ENCODE measurements at places on chromosomes 2 and 18.

DNA sequence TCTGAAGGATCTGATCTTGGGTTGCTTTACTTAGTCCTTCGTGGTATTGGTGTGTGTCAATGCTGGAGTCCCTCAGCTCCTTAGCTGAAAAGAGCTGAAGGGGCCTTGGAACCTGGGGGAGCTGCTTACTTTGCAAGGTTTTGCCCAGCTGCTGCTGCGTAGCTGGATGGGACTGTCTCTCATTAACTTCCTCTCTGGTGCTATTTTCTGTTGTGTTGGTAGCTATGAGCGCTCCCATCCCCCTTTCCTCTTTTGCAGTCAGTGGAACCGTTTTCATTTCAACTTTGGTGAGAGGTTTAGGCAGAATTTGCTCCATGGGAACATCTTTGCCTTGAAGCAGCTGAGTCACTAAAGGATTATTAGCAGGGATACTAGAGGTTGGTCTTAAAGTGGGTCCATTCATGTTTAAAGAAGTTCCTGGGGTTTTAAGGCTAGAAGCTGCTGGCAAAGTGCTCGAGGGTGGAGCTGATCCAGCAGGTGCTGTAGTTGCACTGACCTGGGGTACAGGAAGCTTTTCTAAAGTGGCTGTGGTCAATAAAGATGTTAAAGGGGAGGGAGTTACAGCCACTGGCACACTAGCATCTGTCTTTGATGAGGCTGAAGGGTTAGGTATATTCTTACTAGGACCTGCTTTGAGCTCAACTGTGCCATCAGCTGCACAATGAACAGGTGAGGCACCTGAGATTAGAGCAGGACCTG, 69.9 kb upstream of the DTNB start:
- DNase-seq: no peak

DNA sequence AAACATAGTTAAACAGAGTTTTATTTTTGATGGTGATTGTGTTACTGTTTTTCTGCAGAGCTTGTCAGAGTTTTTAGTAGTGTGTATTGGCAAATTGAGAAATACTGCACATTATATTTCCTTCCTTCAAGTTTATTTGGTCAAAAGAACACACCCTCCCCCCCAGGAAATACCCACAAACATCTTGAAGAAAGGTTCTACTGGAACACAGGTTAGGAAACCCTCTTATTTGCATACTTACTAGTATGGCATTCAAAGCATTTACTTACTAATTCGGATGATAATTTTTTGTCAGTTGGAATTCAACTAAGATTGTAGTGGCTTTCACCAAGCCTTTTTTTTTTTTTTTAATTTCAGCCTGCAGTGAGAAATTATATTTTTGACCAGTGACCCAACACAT, 9.1 kb downstream of the CAB39 start:
- DNase-seq: no peak

DNA sequence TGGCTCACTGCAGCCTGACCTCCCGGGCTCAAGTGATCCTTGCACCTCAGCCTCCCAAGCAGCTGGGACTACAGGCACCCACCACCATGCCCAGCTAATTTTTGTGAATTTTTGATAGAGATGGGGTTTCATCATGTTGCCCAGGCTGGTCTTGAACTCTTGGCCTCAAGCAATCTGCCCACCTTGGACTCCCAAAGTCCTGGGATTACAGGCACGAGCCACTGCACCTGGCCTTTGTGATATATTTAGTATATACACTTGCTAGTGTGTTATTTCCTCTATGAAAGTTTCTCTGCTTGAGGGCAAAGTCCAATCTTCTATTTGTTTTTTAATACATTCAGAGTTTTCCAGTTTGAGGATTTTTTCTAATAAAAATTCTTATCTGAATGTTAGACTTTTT, 119.3 kb downstream of the GALNT3 start:
- DNase-seq: no peak

GRCh38 chr2:114368705-114369104, 73.7 kb upstream of the DPP10 start:
- no peak for DNase-seq

- DNase-seq: no peak
Observed at GRCh38 chr2:207285473-207285815, 119.7 kb upstream of the KLF7 start.

DNA sequence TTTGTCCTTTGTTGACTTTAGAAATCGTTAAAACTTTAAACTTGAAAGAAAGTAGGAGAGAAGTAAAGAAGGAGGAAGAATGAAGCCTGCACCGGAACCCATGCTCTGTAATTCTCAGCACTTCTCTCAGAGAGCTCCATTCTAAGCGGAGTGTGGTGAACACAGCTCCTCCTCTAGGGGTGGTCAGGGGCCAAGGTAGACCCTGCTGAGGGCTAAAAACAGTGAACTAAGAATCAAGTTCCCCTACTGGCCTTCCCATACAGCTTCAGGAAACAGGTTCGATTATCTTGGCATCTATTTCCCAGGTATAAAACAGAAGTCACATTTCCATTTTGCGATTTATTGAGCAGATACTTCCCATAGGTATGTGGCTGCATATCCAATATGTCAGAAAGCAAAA, 92.7 kb upstream of the ASAP2 start:
- no peak for DNase-seq

- no peak for DNase-seq
Observed at GRCh38 chr18:73645160-73645715, 502.4 kb downstream of the FBXO15 start.

DNA sequence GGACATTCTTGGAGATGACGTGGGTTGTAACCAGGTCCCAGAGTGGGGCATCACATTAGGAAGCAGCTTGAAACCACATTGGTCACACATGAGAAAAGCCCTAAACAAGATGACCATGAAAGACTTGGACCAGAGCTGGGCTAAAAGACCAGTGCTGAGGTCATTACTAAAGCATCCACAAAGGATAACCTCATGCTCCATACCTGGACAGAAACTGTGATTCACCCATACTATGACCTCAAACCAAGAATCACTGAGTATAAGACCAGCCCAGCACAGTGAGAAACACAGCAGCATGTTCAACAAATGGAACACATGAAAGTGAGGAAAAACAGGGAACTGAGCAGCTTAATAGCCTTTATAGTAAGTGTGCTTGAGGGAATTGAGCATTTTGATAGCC, 635.5 kb upstream of the NETO1 start:
- DNase-seq: no peak

GRCh38 chr2:119548516-119549120, 4.4 kb downstream of the CFAP221 start:
- DNase-seq: no peak

- DNase-seq: no peak
Observed at GRCh38 chr2:54624591-54625071, 98.8 kb upstream of the EML6 start.

- no peak for DNase-seq
Observed at GRCh38 chr2:62473246-62473827, 32.7 kb downstream of the TMEM17 start.

DNA sequence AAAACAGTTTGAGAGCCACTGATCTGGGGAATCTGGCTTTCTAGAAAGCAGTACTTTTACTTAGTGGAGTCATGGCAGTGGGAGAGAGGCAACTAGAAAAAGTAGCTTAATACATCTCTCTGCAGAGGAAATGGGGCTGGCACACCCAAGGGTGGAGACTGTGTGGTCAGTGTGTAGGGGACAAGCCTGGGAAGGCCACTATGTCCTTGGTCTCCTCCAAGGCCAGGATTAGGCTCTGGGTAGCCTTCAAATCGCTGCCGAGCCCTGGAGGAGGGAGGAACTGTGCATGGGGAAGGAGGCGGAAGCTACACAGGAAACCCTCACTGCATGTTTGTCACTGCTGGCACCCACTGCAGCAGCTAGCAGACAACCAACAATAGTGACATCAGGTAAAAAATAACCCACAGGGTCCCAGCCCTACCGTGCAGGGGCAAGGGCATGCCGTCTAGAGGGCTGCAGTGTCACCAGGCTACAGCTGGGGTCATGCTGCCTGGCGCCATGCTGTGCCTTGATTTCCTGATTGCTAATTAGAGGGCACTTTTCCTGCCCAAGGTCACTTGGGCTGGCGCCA, 34.8 kb downstream of the LBH start:
- peak; percentile 43 for DNase-seq

GRCh38 chr2:29367986-29368658, 252.9 kb downstream of the CLIP4 start:
- DNase-seq: no peak

- DNase-seq: no peak
Observed at GRCh38 chr2:144937066-144937465, 417.1 kb upstream of the ZEB2 start.

DNA sequence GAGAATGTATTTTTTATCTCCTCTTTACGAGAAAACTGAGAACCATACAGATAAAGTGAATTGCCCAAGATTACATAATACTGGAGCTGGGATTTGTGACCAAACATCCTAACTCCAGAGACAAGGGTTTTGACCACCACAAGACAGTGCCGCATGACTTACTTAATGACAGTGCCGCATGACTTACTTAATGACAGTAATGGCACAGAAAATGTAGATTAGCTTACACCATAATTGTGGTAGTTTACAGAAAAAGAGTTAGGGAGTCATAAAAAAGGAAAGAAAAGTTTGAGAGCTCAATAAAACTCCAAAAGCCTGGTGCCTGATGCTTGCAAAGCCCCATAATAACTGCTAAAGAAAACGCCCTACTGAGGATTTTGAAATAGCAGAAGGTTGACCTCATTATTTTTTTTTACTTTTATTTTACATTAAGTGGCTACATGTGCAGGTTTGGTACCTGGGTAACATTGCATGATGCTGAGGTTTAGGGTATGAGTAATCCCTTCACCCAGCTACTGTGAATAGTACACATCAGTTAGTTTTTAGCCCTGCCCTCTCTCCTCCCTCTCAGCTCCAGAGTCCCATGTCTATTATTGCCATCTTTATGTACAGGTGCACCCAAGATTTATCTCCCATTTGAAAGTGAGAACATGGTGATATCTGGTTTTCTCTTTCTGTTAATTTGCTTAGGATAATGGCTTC, 310.0 kb upstream of the UBE2E3 start:
- no peak for DNase-seq

DNA sequence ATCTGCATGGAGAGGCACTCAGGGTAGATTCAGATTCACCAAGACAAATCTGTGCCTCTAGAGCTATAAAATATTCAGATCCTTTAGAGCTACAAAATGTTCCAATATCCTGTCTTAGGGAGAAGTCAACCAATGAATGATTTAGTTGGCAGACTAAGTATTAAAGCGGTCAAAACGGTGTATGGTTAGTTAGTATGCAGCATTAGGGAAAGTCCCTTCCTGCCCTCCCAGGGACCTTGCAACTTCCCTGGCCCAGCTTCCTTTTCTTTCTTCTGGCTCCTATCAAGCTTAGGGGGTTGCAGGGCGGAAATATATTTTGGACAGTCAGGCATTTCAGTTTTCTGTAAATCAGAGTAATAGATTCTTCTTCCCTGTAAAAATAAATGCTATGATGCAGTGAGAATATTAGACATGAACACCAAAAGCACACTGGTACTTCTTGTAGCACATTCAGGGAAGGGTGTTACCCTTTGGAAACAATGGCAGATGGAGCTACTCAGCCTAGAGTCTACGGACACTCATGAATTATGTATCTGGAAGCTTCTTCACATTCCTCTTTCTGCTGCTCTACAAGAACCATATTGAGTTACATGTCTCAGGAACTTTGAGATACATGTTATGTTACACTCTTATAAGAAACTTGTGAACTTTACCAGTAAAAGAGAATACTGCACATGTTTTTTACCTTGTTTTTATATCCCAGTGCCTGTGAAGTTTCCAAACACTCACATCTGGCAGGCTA, 45.7 kb downstream of the CCDC93 start:
- DNase-seq: no peak

GRCh38 chr2:7792031-7792651, 874.9 kb downstream of the RNF144A start:
- no peak for DNase-seq

- no peak for DNase-seq
Observed at GRCh38 chr2:200592406-200593075, 6.7 kb downstream of the AOX1 start.

GRCh38 chr2:2173633-2174032, 157.4 kb downstream of the MYT1L start:
- DNase-seq: no peak

DNA sequence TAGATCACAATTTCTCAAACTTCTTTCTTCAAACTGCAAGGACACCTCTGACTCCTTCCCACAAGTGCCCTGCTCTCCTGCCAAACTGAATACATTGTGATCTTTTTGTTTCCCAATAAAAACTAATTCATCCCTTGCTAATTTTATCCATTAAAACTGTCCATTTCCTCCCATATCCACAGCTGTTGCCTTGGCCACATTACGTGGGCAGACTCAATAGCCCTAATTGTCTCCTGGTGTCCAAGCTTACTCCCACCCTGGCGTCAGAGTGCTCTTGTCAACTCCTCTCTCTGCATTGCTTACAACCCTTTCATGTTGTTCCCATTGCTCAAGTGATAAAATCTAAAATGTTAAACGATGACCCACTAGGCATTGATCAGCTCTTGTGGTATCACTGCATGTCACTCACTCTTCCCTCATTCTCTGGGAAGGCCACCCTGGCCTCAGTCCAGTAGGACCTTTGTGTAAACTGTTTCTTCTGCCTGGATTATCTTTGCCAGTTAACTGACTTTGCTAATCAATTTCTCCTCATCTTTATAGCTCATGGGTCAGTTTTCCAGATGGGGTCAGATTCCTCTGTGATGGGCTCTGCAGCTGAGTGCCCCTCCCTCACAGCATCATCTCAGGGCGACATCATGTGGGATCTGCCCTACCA, 525.0 kb downstream of the SLC4A3 start:
- DNase-seq: no peak

- DNase-seq: no peak
Observed at GRCh38 chr2:127485694-127486071, 40.6 kb downstream of the IWS1 start.

DNA sequence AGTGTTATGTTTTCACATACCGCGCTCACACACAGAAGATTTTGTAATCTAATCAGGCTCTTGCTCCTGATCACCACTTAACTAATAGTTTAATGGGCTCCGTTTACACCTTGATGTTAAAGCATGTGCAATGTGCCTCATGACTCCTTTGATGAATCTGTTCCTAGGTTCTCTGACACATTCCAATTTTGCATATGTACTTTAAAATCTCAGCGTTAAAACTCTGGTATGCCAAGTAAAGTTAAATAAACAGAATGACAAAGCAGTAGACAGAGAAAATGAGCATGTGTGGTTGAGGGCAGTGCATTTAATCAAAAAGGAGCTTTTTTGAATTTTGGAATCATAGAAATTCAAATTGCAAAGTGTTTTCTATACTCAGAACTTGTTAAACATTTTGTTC, 96.4 kb downstream of the TCF4 start:
- DNase-seq: no peak

DNA sequence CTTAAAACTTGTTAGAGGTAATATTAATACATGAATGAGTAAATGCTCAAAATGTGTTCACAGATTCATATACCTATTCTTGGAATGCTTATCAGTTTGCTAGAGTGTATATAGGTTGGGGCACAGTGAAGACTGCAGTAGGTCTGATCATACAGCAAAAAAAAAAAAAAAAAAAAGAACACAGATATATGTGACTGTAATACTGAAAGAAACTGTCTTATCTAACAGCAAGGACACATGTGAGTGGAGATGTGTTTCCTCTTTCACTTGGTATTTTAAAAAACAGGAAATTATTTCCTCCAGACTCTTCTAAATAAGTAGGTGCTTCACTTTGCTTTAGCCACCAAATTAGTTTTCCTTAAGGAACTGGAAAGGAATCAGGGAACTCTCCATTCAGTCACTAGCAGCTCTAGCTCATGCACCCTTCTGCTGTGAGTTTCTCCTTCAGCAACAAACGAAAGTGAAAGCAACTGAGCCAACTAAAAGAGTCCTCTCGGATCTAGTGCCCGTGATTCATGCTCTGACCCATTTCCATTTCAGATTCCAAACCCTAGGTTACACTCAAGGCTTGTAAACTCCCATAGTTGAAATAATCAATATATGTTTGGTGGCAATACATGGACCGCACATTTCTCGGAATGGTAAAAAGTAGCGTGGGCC, 98.5 kb downstream of the DSEL start:
- DNase-seq: peak; percentile 1
